ENCODE measurements at places on chromosomes 13 and 19.

- no peak for DNase-seq
Observed at GRCh38 chr13:82947191-82947621, 935.1 kb downstream of the SLITRK1 start.

GRCh38 chr19:793806-794205 lies 3.4 kb upstream of the PTBP1 start:
- DNase-seq = no peak

DNA sequence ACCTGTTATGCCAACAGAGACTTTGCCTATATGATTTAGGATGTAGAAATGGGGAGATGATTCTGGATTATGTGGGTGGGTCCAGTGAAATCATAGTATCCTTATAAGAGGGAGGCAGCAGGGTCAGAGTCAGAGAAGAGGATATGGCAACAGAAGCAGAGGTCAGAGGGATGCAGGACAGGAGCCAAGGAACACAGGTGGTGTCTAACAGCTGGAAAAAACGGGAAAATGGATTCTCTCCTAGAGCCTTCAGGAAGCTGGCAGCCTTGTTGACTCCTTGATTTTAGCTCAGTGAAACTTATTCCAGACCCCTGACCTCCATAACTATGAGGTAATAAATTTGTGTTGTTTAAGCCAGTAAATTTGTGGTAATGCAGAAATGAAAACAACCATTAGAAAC lies 28.8 kb upstream of the OXGR1 start:
- DNase-seq = no peak

GRCh38 chr13:23741879-23742510 lies 147.2 kb downstream of the MIPEP start:
- DNase-seq = no peak

GRCh38 chr13:27666951-27667350 lies 45.3 kb downstream of the POLR1D start:
- no peak for DNase-seq

DNA sequence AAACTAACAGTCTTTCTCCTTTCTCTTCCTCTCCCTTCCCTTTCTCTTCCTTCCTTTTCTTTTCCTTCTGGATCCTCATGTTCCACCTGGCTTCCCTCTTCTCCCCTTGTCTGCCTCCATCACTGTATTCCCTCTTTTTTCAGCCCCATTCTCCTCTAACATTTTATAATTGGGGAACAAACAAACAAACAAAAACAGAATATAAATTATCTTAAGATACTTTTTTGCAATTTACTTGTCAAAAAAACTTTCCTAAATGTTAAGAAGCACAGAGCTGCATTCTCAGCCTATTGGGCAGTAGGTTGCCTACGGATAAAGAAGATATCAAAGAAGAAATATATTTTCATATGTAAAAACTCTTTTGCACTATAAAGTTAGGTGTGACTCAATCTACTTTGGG lies 1382.2 kb upstream of the MIR17HG start:
- DNase-seq = no peak

DNA sequence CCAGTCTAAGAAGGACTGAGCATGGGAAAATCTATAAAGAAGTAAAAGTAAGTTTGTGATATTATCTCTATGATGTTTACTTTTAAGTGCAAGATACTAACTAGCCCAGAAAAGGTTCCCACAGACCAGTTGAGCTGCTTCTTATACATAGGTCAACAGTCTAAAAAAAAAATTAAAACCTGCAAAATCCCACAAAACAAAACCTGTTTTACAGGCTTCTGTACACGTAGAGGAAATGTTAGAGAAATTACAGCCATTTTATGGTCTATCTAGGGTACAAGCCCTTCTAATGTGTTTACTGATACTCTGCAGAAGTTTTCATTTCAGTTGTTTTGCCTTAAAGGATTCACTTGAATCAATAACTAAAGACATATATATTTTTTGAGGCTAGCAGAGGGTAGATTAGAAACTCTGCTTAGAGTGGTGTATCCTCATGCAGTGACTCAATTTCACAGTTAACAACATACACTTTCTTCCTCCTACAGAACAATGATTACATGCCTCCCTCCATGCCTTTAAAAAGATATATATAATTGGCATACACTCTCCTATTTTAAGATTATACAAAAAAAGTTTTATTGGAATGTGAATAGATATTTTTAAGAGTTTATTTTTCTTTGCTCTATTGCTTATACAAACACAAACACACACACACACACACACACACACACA lies 43.9 kb downstream of the CAB39L start:
- no peak for DNase-seq

DNA sequence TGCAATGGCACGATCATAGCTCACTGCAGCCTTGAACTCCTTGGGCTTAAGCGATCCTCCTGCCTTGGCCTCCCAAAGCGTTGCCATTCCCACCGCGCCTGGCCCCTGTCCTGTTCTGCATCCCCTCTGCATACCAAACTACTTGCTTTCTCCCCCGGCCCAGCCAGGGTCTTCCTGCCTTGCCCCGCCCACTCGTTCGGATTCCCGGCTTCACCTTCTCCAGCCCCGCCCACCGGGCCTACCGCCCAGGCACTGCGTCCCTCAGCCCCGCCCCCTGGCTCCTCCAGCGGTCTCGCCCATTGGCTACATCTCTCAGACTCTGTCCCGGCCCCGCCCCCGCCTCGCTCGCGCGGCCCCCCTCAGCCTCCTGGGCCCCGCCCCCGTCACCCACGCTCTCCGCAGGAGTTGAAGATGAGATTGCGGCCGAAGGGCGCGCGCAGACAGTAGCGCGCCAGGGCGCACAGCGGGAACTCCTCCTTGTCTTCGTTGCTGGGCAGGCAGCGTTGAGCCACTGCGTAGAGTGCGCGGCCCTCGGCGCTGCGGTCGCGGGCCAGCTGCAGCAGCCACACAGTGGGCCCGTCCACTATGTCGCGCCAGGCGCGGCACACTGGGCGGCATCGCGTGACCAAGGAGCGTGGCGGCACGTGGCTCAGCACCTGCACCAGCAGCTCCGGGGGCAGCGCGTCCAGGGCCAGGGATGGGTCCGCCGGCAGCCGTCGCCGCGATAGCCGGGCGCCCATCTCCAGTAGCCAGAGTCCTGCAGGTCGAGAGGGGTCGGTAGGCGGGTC lies 19.0 kb downstream of the MRPS12 start:
- DNase-seq = peak; percentile 62

- no peak for DNase-seq
Observed at GRCh38 chr19:27652281-27652680, 1560.7 kb downstream of the UQCRFS1 start.

- DNase-seq = no peak
Observed at GRCh38 chr13:106690779-106691178, 122.8 kb upstream of the ARGLU1 start.

GRCh38 chr13:51958217-51958547 lies 53.1 kb downstream of the ATP7B start:
- DNase-seq = no peak

DNA sequence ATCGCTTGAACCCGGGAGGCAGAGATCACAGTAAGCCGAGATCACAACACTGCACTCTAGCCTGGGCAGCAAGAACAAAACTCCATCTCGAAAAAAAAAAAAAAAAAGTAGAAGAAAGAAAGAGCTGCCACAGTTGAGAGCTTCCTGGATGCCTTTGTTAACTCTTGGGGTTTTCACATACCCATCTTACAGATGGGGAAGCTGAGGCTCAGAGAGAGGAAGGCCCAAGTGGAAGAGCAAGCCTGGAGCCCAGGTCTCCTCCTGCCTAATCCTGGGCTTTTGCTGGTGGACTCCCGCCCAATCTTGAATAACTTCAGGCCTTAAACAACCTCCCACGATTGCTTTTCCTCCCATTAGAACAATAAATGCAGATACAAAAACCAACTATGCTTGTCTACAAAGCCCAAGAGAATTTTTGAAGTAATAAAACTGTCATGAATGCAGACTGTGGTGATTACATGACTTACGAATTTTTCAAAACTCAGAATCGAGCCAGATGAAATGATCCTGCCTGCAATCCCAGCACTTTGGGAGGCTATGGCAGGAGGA lies 41.7 kb downstream of the LTBP4 start:
- DNase-seq = no peak

GRCh38 chr13:112572366-112572765 lies 15.6 kb downstream of the TUBGCP3 start:
- no peak for DNase-seq

- no peak for DNase-seq
Observed at GRCh38 chr13:83153848-83154247, 728.4 kb downstream of the SLITRK1 start.

DNA sequence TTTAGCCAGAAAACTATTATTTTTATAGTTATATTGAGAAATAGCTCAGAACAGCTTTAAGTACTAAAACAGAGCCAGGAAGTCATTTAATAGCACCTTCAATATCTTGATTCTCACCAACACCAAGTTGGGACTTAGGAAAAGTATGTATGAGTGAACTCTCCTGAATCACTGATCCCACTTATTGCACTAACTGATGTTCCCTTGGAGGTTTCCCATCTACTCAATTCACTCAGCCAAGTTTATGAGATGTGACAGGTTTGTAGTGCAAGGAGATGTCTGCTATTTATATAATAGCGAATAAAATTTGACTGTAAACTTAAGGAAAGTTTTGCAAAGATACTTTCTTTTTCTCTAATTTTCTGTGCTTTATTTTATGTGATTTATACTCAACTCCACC lies 1147.6 kb upstream of the PCDH20 start:
- DNase-seq = no peak

GRCh38 chr13:30004204-30004603 lies 153.8 kb upstream of the UBL3 start:
- no peak for DNase-seq

DNA sequence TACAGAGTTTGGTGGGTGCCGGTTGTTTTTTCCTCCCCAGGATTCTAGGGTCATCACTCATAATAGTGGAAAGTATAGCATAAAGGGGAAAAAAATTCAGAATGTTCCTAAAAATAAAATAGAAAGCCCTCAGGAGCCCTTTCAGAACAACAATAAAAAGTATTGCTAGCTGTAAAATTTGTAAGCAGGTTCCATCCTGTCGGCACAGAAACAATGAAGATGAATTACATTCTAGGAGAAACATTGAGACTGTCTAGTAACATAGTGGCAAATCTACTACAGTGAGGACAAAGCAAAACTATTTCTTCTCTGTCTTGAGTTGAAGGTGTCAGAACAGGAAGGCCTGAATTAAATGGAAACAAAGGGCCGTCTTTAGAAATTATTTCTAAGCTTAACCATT lies 870.7 kb downstream of the PCDH9 start:
- no peak for DNase-seq

- DNase-seq = no peak
Observed at GRCh38 chr19:55441692-55442321, 1.3 kb downstream of the SHISA7 start.

GRCh38 chr19:50794876-50795663 lies 4.9 kb downstream of the ACP4 start:
- no peak for DNase-seq

DNA sequence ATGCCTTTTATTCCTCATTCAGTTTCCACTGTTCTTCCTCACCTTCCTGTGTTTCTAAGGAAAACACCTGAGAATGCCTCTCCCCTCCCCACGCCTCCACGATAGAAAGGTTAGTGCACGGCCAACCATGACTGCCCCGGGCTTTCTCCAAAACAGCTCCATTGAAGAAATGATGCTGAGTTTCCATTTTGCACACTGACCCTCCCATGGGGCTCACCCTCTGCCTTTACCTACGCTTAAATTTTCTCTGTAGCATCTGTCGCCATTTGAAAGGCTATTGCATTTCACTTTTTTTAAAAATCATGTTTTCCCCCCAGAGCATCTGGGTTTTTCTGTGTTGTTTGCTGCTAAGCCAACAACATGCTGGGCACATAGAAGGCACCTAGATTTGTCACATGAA lies 48.2 kb downstream of the ABCC4 start:
- no peak for DNase-seq

- no peak for DNase-seq
Observed at GRCh38 chr19:843180-843835, 2.5 kb downstream of the PRTN3 start.

- DNase-seq = no peak
Observed at GRCh38 chr13:28490061-28490460, 4.9 kb downstream of the FLT1 start.

DNA sequence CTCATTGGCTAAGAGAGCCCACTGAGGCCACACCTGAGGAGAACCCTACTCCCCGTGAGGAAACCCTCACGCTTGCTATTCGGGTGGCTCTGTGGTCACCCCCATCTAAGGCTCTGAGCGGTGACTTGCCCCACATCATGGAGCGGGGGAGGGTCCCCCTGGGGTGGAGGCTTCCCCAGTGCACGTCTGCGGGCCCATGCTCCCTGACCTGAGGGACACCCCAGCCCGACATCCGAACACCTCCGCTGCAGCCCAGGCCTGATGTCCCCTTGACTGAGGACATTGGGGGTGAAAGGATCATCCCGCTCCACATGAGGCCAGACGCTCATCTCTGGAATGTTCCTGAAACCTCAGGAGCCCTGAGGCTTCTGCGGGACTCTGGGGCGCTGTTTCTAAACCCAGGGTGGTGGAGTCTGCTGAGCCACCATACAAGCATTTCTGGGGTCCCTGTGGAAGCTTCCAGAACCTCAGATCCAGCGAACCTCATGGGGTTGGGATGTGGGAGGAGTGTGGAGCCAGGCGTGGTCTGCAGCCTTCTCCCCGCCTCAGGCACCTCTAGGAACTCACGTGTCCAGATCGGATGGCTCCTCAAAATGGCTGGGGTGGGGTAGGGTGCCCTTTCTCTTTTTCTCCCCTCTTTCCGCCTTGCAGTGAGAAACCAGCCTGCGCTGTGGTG lies 19.9 kb downstream of the TMED1 start:
- DNase-seq = no peak

- DNase-seq = no peak
Observed at GRCh38 chr19:42242069-42242511, 312 bp downstream of the GSK3A start.

DNA sequence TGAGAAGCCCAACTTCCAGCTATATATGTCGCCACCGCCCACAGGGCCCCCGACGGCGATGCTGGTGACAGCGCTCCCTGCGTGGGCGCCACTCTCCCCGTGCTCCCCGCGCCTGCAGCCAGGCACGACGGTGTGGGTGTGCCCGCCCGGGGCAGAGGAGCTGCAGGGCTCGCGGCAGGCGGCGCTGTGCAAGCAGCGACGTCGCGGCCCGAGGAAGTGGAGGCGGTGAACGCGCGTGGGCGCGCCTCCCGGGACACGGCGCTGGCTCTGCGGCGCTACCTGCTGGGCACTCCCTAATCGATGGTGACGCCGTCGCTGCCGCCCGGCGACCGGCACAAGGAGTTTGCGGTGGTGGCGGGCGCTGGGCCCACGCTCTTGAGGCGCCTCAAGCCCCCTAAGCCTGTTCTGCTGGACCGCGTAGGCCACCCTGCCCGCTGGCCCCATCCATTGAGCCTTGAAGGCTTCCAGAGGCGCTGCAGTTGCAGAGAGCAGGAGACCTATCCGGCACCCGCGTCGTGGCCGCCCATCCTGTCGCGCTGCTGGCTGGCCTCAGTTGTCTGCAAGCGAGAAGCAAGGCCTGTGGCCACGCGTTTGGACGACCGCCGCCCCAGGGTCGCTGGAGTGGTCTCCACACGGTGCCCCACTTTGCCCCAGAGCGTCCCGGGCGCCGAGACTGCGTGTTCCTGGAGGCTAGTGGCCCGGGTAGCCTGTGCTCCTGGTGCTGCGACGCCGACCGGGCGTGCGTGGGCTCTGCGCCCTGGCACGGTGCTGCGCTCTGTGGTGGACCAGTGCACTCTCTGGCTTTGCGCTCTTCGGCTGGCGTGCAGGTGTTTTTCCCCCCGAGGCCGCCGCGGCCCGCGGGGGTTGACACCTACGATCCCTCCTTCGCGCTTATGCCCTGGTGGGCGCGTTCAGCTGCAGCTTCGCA lies 23.1 kb downstream of the LRFN3 start:
- DNase-seq = no peak

- DNase-seq = no peak
Observed at GRCh38 chr19:57338877-57339276, 12.2 kb upstream of the ZNF304 start.
